ENCODE measurements at places on chromosomes 3 and 15. TPM values are rescaled to one million over a fixed set of nuclear protein-coding genes. Genes with fewer than 3 reads are reported as not detected.

IGSF11 gene
- under 0.01 TPM for total RNA-seq

SEMA5B gene
- under 0.01 TPM for total RNA-seq

GRCh38 chr15:81244306-81244705 lies 47.6 kb downstream of the IL16 start:
- no peak for DNase-seq

DNA sequence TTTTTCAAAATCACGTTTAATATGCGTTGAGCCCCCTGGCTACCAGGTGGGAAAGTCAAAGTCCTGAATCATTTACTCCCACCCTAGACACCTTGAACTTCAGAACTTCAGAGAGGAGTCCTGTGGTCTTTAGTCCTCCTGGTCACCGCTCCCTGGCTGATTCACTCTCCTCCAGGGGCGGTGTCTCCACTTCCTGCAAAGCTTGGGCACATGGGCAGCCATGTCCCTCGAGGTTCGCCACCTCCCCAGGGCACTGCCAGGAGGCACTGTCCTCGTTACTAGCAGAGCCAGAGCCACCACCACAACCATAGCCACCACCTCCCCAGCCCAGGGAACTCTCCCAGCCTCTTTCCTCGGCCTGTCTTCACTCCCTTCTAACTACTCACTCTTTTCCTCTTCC lies 31.0 kb downstream of the LOXL1 start:
- no peak for DNase-seq

- no peak for DNase-seq
These were observed 21.1 kb downstream of the LRTM1 start for GRCh38 chr3:54906763-54907162.

Measured in lung microvascular endothelial cell (primary cell).